Adipocyte (in vitro differentiated cells): ENCODE measurements at places on chromosomes 4 and X.

- no peak for DNase-seq
Measured at GRCh38 chr4:6495736-6496135, 23.3 kb upstream of the PPP2R2C start.

- DNase-seq: peak; percentile 89
Measured at GRCh38 chr4:140893939-140894338, 137.8 kb upstream of the TBC1D9 start.

- DNase-seq: no peak
Measured at GRCh38 chr4:26784207-26784865, 76.3 kb upstream of the STIM2 start.

DNA sequence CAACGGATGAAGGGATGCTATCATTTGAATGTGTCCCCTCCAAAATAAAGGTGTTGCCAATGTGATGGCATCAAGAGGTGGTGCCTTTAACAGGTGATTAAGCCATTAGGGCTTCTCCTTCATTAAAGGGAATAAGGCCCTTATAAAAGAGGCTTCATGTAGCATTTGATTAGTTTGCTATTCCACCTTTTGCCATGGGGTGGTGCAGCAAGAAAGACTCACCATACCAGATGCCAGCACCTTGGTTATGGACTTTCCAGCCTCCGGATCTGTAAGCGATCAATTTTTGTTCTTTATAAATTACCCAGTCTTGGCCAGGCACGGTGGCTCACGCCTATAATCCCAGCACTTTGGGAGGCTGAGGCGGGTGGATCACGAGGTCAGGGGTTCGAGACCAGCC is 7.9 kb upstream of the SLC25A43 start:
- DNase-seq: peak; percentile 28

GRCh38 chrX:9577555-9577954 is 112.7 kb downstream of the TBL1X start:
- no peak for DNase-seq

- DNase-seq: no peak
Measured at GRCh38 chrX:106957856-106958255, 37.7 kb downstream of the CLDN2 start.

DNA sequence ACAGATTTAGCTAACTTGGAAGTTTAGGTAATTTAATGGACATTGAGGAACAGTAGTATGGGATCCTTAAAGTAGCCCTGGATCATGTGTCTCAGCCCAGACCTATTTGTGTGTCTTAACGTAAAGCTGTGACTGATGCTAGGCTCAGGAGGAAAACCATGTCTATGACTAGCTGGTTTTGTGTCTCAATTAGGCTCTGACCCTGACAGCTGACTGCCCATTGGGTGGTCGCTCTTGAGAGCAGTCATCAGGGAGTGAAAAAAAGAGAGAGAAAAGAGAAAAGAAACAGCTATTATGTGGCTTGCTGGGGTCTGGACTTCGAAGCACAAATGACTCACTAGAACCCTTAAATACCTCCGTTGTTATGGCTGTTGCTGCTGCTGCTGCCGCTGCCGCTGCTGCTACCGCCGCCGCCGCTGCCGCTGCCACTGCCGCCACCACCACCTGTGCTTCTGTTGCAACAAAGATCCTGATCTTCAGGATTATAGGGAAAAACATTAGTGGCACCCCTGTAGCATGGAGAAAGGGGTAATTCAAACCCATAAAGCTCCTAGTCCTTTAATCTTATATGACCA is 70.7 kb downstream of the GSPT2 start:
- DNase-seq: no peak

GRCh38 chr4:83340692-83341343 is 6.2 kb upstream of the HPSE start:
- no peak for DNase-seq

DNA sequence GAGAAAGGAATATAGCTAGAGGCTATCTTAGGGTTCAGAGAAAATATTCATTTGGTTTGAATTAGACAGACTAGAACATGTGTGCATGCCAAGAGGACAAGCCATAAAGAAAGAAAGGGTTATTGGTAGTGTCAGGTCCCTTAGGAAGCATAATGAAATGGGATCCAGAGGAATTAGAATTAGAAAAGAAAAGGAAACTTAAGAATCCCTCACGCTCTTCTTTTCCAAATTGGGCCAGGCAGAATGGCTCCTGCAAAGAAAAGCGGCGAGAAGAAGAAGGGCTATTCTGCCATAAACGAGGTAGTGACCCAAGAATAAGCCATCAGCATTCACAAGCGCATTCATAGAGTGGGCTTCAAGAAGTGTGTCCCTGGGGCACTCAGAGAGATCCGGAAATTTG is 4.9 kb upstream of the ABCG2 start:
- peak; percentile 39 for DNase-seq

DNA sequence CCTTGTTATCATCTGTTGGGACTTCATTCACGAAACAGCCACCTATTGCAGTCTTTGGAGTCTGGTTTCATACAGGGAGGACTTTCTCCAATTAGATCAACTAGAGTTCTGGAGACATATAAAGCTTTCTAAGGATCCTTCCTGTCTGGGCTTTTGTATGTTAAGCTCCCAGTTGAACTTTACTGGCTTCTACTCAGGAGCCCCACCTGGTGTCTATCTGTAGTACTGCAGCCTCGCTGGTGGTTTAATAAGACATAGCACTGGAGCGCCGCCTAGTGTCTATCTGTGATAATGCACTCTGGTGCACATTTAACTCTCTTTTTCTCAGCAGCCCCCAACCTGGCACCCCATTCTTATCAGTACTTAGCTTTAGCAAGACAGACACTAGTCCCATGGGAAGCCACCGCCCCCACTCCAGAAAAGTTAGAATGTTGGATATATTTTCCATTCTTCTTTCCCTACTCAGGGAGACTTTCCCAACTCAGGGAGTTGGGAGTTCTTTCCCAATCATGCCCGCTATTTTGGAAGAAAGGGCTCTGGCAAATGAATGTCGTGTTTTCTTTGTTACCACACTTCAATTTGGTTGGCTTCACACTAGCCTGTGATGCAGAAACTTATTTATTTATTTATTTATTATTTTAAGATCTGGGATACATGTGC is 36.9 kb upstream of the SYTL4 start:
- peak; percentile 77 for DNase-seq

DNA sequence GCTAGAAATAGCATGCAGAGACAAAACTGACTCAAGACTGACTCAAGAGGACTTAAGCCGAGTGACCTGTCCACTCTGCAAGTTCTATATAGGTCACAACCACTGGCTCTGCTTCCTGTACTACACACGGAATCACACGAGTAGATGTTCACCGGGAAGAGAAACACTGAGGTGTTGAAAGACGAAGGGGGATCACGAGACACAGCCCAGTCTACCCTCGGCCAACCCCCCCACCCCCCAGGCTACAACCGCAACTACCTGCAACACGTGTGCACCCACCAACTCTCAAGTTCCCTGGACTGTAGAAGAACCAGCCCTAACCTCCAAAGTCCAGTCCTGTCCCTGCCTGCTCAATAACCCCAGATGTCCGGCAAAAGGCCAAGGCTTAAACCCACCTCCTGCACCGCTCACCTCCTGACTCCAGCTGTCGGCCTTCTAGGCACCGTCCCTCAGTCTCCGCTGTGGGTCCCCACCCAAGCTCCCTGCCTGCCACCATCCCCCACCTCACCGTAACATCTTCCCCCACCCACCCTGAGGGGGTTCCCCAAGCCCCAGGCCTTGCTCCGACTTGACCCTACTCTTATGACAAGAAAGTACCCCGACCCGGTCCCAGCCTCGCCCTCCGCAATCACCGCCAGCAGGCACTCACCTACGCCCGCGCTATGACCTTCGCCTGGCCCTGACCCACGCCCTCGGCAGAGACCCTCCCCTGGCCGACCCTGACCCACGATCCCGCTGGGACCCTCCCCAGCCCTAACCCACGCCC is 739 bp downstream of the GAK start:
- peak; percentile 59 for DNase-seq

GRCh38 chrX:132986556-132986955 is 28.1 kb upstream of the HS6ST2 start:
- DNase-seq: no peak

- peak; percentile 75 for DNase-seq
Measured at GRCh38 chr4:1039493-1040343, 28.3 kb downstream of the FGFRL1 start.

- DNase-seq: peak; percentile 88
Measured at GRCh38 chr4:176277162-176277904, 8.3 kb upstream of the ASB5 start.
